Activated CD4-positive, alpha-beta T cell treated with anti-CD3 and anti-CD28 coated beads for 36 hours (primary cell): ENCODE measurements at places on chromosomes 3 and 15.

DNA sequence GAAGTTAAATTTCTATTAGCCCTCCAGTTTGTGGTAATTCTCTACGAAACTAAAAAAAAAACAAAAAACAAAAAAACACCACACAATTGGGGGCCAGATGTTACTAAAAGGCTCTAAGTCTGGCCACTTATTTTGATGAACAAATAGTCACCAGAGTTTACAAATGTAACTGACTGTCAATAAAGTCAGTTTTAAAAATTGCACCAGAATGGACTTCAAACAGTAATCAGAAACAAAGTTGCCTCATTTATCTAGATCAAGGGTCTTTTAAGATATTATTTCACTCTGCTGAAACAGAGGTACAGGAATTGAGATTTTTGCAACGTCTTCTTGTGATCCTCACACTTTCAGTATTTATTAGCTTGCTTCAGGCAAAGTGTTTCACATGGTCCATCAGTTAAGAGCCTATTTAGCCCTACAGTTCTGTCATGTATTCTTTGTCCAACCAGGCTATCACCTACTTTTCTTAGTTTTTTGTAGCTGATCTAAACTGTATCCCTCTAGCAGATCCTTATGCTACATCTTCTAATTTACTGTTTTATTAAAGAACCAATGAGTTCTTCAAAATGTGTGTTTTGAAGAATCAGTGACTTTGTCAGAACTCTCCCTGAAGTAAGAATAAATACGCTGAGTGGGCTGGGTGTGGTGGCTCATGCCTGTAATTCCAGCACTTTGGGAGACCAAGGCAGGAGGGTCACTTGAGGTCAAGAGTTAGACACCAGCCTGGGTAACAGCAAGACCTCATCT, 74.7 kb downstream of the ANKRD28 start:
- peaks cover 31% of the 10 kb centered on the region for H3K36me3 ChIP-seq
- no peaks in the 10 kb centered on the region for H3K27me3 ChIP-seq
- H3K4me1 ChIP-seq, result peaks cover 16% of the 10 kb centered on the region

DNA sequence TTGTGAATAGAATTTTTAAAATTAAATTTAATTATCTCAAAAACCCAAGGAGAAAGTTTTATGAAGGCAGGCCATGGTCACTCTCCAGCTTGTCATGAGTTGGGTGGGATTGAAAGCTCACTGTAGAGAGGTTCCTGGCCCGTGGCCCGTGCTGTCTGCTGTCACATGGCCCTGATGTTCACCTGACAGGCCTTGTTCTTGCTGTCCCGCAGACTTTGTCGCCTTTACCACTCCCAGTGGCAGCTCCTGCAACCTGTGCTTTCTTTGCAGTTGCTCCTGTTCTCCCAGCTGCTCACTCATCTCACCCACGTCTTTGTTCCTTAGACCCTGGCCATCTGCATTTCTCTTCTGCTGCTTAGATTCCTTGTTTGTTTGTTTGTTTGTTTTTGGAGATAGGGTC, 35.6 kb downstream of the DHX30 start:
- H3K4me3 ChIP-seq, result no peak overlapping the region
- H3K4me1 ChIP-seq, result no peaks in the 10 kb centered on the region
- H3K36me3 ChIP-seq, result peaks cover 53% of the 10 kb centered on the region
- no peak overlapping the region for H3K27ac ChIP-seq
- no peaks in the 10 kb centered on the region for H3K27me3 ChIP-seq

- no peaks in the 10 kb centered on the region for H3K27me3 ChIP-seq
- DNase-seq, result no peak
- no peak overlapping the region for H3K27ac ChIP-seq
- no peaks in the 10 kb centered on the region for H3K36me3 ChIP-seq
- H3K4me3 ChIP-seq, result no peak overlapping the region
Observed at GRCh38 chr3:127985216-127985615, 67.0 kb upstream of the SEC61A1 start.

GRCh38 chr3:33751336-33751735, 33.3 kb upstream of the CLASP2 start:
- no peak overlapping the region for H3K4me3 ChIP-seq
- peaks cover 2% of the 10 kb centered on the region for H3K36me3 ChIP-seq
- H3K27ac ChIP-seq, result no peak overlapping the region
- H3K4me1 ChIP-seq, result peaks cover 5% of the 10 kb centered on the region

DNA sequence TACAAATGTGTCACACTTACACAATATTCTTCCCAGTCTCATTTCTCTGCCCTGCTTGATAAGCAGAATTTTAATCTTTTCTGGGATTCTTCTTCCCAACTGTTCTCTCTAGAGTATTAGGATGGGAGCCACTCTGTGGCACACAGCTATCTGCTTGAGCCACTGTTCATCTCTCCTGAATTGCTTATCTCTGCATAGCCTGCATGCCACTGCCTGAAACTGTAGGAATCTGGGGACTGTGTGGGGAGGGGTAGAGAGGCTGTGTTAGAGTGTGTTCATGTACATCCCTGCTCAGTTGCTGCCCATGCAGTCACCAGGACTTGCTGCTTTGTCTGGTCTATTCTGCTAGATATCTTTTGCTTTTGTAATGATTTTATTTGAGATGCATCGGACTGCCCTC, 2.3 kb upstream of the OR4F6 start:
- H3K4me3 ChIP-seq, result no peak overlapping the region
- H3K27ac ChIP-seq, result no peak overlapping the region
- H3K36me3 ChIP-seq, result no peaks in the 10 kb centered on the region
- no peaks in the 10 kb centered on the region for H3K4me1 ChIP-seq
- DNase-seq, result no peak

GRCh38 chr15:38076786-38077185, 142.3 kb downstream of the TMCO5A start:
- H3K27ac ChIP-seq, result no peak overlapping the region
- no peak for DNase-seq
- peaks cover 14% of the 10 kb centered on the region for H3K4me1 ChIP-seq
- H3K4me3 ChIP-seq, result no peak overlapping the region
- no peaks in the 10 kb centered on the region for H3K36me3 ChIP-seq

- H3K36me3 ChIP-seq, result no peaks in the 10 kb centered on the region
- H3K4me3 ChIP-seq, result no peak overlapping the region
- H3K27ac ChIP-seq, result no peak overlapping the region
- no peak for DNase-seq
- peaks cover 27% of the 10 kb centered on the region for H3K4me1 ChIP-seq
- H3K27me3 ChIP-seq, result no peaks in the 10 kb centered on the region
Observed at GRCh38 chr3:188066141-188066540, 87.8 kb upstream of the LPP start.

DNA sequence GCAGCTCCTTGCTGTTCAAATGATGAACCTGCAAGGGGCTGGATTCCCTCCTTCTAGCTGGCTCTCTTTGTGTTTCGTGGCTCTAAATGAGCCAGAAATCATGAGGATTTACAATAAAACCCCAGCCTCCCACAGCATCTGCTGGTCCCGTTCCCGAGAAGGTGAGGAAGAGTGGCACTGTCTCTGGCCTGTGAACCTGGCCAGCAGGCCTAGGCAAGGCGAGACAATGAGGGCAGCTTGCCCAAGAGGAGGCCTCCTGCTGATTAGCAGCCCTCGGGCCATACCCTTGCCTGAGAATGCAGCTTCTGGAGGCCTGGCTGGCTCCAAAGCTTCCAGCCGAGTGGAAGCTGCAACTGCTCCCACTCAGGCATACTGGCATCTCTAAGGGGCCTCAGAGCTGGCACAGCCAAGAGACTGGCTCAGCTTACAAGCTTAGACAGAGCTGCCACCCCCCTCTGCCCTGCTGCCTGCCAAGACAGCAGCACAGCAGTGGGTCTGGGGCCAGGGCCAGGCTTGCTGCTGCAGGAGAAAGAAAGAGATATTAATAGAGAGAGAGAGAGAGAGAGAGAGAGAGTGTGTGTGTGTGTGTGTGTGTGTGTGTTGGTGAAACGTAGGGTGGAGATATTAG, 76.5 kb downstream of the HMG20A start:
- no peaks in the 10 kb centered on the region for H3K36me3 ChIP-seq
- no peak for DNase-seq
- H3K27me3 ChIP-seq, result no peaks in the 10 kb centered on the region

DNA sequence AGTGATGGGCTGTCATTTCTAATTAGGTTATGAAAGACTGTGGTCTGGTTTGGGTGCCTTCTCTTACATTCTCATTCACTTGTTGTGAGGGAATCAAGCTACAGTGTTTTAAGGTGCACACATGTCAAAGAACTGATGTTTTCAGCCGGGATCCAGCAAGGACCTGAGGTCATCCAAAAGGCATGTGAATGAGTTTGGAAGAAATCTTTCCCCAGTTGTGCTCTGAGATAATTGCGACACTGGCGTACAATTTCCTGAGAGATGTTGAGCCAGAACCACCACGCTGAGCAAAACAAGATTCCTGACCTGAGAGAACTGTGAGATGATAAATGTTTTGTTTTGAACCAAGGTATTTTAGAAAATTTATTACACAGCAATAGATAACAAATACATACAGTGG, 295.3 kb upstream of the SLITRK3 start:
- no peaks in the 10 kb centered on the region for H3K36me3 ChIP-seq
- no peak overlapping the region for H3K27ac ChIP-seq
- H3K4me3 ChIP-seq, result no peak overlapping the region
- H3K4me1 ChIP-seq, result no peaks in the 10 kb centered on the region
- no peak for DNase-seq
- no peaks in the 10 kb centered on the region for H3K27me3 ChIP-seq

DNA sequence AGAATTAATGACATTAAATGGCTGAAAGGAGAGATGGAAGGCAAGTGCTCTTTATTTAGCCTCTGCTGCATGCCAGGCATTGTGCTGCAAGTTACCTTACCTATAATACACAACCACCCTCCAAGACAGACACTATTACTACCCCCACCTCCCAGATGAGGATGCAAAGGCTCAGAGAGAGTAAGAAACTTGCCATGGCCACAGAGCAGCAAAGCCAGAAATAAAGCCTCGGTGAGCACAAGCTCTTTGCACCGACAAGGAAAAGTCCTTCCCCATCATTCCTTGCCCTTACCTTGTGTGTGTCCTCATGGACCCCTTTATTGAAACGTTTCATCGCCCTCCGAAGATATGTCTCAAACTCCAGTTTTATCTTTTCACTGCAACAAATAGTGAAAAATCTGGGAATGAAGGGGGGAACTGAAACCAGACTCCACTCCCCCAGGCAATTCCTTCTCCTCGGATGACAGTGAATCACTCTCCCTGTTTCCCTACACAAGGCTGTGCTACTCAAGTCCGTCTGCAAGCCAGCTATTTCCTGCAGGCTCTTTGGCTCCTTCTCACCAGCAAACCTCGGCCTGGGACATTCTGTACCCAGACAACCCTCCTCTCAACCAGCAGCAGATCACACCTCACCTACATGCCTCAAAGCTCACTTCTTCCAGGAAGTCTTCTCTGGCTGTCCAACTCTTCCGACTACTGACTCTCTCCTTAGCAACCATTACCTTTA, 11.4 kb downstream of the XPC start:
- H3K36me3 ChIP-seq, result peaks cover 78% of the 10 kb centered on the region
- DNase-seq, result no peak
- H3K27me3 ChIP-seq, result no peaks in the 10 kb centered on the region
- peaks cover 9% of the 10 kb centered on the region for H3K4me1 ChIP-seq

- no peak for DNase-seq
- H3K27ac ChIP-seq, result no peak overlapping the region
- no peak overlapping the region for H3K4me3 ChIP-seq
- no peaks in the 10 kb centered on the region for H3K27me3 ChIP-seq
Observed at GRCh38 chr3:62046326-62046725, 327.0 kb downstream of the FEZF2 start.

DNA sequence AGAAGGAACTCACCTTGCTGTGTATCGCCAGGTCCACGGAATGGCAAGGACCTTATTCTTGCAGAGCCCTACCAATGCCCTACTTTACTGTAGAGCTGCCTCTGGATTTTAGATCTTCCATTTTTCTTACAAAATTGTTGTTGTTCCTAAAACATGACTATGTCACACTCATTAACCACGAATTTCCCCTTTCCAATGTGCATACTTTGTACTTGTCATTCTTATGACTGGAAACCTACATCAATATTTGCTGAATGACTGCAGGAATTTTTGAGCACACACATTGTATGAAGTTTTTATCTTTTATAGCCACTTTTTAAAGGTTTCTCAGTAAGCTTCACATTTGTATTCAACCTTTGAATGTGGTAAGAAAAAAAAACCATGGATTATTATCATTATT, 35.9 kb upstream of the CMSS1 start:
- peaks cover 25% of the 10 kb centered on the region for H3K27me3 ChIP-seq
- peaks cover 5% of the 10 kb centered on the region for H3K4me1 ChIP-seq
- no peak for DNase-seq
- no peak overlapping the region for H3K27ac ChIP-seq
- H3K4me3 ChIP-seq, result no peak overlapping the region

- no peak overlapping the region for H3K4me3 ChIP-seq
- peaks cover 7% of the 10 kb centered on the region for H3K36me3 ChIP-seq
- peaks cover 2% of the 10 kb centered on the region for H3K4me1 ChIP-seq
- DNase-seq, result no peak
Observed at GRCh38 chr3:44952689-44953088, 23.3 kb downstream of the ZDHHC3 start.

DNA sequence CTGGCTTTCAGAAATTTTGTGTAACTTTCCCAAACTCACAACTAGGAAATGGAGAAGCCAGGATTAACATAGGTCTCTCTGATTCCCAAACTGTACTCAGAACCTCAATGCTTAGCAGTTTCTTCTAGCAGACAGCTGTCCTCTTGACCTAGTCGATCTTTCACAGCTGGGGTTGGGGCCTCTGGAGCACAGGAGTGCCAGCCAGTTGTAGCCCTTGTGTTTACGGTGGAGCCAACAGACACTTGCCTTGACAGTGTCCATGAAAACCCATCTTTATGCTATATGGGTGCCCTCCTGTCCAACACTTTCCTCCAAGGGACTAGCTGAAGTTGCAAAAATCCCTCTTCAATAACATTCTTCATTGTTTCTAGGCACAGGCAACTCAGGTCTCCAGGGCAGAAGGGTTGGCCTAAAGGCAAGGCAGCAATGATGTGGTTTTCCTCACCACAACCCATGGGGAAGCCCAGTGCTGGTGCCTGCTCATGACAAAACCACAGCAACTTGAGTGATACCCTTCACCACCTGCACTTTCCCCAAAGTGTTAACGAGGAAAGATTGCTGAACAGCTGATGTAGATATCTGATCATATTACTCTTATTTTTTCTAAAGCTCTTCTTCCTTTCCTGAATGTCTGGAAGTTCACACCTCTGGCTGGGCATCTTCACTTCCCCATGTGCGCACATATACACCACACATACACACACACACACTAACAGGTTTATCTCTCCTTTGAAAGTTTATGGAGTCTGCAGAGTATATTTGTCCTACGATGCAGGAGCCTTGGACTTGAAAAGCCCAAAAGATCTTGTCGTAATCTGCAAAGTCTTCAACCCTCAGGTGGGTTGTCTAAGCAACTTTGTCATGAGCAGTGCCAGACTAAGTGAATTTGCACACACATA, 11.0 kb upstream of the KNG1 start:
- peaks cover 35% of the 10 kb centered on the region for H3K27me3 ChIP-seq
- no peak overlapping the region for H3K27ac ChIP-seq
- peak; percentile 74 for DNase-seq
- peaks cover 12% of the 10 kb centered on the region for H3K4me1 ChIP-seq
- H3K36me3 ChIP-seq, result no peaks in the 10 kb centered on the region

GRCh38 chr3:77190374-77190773, 150.5 kb downstream of the ROBO2 start:
- H3K27ac ChIP-seq, result no peak overlapping the region
- no peak overlapping the region for H3K4me3 ChIP-seq
- DNase-seq, result no peak
- H3K36me3 ChIP-seq, result no peaks in the 10 kb centered on the region
- H3K4me1 ChIP-seq, result no peaks in the 10 kb centered on the region
- H3K27me3 ChIP-seq, result no peaks in the 10 kb centered on the region
